ENCODE measurements at places on chromosomes 2 and 18.

GRCh38 chr18:48905513-48905912 is 45.3 kb downstream of the SMAD7 start:
- no peak for DNase-seq

DNA sequence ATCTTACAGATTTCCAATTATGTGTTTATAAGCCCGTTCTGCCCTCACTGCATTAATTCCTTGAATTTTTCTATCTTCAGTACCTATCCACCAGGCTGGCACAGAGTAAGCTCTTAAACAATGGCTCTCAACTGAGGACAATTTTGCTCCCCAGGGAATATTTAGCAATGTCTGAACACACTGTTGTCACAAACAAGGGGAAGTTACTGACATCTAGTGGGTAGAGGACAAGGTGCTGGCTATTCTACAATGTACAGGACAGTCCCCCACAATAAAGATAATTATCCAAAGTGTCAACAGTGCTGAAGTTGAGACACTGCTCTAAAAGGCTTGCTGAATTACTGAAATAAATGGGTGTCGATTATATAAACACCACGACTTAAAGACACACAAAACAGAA is 5.0 kb downstream of the NDUFS1 start:
- no peak for DNase-seq

GRCh38 chr2:44351088-44351487 is 10.2 kb downstream of the PREPL start:
- no peak for DNase-seq

GRCh38 chr2:10475811-10476660 is 27.9 kb upstream of the ODC1 start:
- DNase-seq = no peak
